Activated naive CD4-positive, alpha-beta T cell treated with anti-CD3 and anti-CD28 coated beads, Interleukin-2, amount 50 U/mL, for 16 hours (primary cell): ENCODE measurements at places on chromosomes 16 and 17.

DNA sequence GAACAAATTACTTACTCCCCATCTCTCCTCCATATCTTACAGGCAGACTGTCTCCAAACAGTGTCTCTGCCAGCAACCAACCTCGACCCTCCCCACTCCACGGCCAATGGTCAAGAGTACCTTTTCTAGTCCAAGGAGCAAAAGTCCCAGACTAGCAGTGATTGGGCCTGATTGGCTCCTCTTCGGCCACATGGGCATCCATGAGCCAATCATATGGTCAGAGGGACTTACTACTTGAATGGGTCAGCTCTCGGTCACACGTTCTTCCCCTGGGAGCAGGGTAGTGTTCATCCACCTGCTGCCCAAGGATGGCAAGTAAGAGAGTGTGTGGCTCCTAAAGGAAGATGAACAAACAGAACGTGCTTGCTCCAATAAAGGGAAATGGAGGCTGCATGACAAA is 84.6 kb downstream of the C16orf78 start:
- DNase-seq = no peak

DNA sequence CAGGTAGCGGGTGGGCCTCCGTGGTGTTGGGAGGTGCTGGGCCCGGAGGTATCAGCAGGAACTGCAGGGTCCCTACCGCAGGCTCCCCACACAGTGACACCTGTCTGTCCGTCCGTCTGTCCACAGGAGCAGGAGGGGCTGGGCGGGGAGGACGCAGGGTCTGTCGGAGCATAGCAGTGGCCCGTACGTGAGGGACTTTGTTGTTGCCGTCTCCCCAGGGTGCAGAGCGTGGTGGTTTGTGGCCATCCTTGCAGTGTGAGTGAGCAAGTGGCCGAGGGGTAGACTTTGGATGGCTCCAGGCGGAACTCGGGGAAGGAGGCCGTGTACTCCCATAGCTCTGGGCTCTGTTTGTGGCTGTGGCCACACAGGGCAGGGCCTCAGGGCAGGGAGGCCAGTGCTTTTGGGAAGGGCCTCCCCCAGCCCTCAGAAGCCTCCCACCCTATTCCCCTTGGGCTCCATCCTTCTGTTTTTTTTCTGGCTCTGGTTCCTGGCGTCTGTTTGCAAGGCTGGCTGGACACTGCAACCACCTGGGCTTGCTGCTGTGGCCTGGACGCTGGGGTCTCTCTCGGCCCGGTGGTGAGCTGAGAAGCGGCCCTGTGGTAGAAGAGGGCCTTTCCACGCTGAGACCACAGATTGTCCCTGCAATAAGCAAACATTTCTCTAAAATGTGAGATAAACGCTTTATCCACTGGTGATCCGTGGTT is 41.0 kb upstream of the ZNF750 start:
- DNase-seq = no peak

DNA sequence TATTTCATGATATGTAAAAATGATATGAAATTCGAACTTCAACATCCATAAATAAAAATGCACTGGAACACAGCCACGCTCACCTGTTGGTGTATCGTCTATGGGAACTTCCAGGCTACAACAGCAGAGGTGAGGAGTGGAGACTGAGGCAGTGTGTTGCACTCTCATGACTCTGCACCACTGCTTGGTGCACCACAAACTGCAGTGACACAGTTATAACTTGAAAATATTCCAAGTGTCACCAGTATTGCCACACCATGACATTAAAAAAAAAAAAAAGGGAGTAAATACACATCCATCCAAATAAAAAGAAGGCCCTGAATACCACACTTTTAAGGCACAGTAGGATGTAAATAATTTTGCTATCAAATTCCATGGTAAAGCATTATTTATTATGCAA is 34.4 kb downstream of the GNA13 start:
- no peak for DNase-seq

GRCh38 chr17:72123530-72124437 is 3.0 kb downstream of the SOX9 start:
- DNase-seq = no peak

- DNase-seq = no peak
Measured at GRCh38 chr16:88629835-88630234, 8.5 kb upstream of the IL17C start.

GRCh38 chr17:77281122-77281903 is 140.5 kb downstream of the SEC14L1 start:
- peak; percentile 69 for DNase-seq

- DNase-seq = no peak
Measured at GRCh38 chr16:28085389-28086171, 22.1 kb upstream of the GSG1L start.

DNA sequence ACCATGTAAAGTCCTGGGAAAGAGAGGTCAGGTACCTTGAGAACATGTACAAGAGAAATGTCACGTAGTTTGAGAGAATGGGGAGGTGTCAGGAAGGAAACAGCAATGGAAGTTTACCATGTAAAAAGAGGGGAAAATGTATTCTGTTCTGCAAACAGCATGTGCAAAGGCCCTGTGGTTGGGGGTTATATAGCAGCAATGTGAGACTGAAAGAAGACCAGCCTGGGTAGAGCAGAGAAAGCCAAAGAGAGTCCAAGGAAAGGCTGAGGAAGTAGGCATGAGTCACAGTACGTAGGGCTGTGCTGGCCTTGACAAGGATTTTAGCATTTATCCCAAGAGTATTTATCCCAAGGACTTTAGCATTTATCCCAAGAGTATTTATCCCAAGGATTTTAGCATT is 141.3 kb upstream of the CACNG3 start:
- no peak for DNase-seq

- DNase-seq = no peak
Measured at GRCh38 chr17:75922173-75922961, 17.7 kb upstream of the MRPL38 start.

DNA sequence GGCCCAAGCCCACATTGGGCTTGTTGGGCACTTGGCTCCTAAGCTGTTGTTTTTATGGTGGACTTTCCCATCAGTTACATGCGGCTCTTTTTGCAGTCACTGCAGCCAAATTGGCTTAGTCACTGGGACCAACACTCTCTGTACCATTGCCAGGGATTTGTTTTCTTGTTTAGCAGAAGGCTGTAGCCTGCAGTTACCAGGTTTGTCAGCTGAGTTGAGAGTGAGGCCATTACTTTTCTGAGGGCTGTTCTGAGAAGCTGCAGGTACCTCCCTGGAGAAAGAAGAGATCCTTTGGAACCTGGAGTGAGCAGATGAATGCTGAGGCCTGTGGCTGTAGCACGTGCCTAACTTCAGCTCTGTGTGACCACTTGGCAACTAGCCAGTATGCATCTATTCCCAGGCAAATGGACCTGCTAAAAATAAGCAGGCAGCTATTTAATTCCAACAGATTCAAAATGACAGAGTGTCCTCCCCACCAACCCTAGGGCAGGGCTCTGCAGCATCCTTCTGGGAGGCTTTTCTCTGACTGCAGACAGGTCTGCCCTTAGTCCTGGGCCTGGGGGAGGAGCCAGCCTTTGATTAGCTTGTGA is 12.9 kb downstream of the AKAP1 start:
- DNase-seq = no peak
